ENCODE measurements at places on chromosomes 6 and 20.

DNA sequence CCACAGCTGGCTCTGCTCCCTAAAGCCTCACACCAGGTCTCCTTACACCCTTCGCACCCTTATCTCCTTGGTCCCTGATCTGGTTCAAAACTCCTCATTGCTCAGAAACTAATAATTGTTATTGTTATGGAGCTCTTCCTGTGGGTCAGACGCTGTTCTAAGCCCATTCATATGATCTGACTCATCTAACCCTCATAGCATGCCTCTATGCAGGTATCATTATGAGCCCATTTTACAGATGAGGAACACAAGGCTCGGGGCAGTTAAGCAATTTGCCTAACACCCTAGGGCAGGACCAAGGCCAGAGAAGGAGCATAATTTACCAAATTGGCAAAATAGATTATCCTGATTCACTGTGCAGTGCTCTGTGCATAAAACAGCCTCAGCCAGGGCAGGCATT is 51.8 kb upstream of the CCDC167 start:
- DNase-seq: no peak

DNA sequence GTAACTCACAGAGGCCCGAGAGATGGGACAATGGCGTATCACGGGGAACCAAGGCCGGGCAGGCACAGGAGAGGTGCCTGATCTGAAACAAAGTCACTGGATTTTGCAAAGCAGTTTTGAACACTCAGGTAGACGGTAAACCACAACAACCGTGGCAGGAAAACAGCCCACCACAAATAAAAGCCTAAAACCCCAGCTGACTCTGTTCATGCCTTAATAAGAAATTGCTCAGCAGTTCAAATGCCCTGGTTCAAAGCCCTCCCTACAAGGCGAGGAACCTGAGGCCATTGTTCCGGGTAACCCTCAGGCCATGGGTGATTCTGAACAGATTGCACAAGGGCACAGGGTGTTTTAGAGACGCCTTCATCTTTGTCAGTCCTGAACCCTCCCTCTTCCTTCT is 114.2 kb downstream of the MAP3K7 start:
- no peak for DNase-seq

DNA sequence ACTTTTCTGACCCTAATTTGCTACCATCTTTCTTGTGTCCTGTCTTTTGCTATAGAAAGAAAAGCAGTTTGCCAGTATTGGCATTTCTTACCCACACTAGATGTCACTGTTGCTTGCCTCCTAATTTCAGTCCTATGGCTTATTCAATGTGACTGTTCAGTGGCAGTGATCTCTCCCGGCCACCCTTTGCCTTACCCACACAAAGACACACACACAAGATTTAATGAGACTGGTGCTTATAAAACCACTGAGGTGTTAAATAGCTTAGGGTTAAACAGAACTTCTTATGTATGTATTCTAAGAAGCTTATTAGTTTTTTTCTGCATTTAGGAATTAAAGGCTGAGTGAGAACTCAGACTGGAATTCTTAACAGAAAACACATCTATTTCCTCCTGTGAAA is 233.6 kb upstream of the ASCC3 start:
- DNase-seq: peak; percentile 21

DNA sequence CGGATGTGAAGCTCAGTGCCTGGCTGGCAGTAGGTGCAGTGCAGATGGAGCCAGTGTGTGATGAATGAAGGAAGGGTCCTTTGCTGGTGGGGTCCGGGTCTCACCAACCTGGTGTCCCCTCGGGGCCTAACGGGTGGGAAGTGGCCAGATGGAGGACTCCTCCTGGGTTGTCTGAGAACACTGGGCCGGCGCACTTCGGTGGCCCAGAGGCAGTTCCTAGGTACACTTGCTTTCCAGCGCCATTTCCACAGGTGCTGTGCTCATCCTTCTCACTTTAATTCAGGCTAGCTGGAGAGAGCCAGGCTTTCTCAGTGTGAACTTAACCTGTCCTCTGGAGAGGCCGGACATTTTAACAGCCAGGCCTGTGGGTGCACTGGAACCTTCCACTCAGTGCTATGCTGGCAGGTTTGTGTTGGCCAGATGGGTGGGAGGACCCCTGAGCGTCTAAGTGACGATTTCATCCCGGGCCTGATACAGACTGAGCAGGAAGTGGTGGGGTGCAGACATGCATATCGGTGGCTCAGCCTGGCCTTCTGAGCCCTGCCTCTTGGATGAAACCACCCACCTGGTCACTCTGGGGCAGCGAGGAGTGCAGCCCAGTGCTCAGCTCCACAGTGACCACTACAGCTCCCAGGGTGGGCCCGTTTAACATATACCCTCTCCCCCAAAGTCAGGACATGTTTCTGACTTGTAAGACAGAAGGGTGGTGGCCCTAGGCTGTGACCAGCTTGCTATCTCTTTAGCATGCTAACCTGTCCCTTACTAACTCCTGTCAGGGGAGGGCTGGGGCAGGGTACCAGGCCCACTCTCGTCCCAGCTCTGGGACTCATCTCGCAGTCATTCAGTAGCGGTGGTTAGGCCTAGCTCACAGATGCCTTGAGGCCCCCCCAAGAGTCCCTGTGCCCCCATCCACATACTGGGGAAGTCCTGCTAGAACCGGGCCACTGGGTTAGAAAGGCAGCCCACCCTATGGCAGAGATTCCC is 8.2 kb upstream of the PYGB start:
- DNase-seq: peak; percentile 56

GRCh38 chr6:34226731-34227586 is 9.7 kb upstream of the HMGA1 start:
- DNase-seq: no peak

DNA sequence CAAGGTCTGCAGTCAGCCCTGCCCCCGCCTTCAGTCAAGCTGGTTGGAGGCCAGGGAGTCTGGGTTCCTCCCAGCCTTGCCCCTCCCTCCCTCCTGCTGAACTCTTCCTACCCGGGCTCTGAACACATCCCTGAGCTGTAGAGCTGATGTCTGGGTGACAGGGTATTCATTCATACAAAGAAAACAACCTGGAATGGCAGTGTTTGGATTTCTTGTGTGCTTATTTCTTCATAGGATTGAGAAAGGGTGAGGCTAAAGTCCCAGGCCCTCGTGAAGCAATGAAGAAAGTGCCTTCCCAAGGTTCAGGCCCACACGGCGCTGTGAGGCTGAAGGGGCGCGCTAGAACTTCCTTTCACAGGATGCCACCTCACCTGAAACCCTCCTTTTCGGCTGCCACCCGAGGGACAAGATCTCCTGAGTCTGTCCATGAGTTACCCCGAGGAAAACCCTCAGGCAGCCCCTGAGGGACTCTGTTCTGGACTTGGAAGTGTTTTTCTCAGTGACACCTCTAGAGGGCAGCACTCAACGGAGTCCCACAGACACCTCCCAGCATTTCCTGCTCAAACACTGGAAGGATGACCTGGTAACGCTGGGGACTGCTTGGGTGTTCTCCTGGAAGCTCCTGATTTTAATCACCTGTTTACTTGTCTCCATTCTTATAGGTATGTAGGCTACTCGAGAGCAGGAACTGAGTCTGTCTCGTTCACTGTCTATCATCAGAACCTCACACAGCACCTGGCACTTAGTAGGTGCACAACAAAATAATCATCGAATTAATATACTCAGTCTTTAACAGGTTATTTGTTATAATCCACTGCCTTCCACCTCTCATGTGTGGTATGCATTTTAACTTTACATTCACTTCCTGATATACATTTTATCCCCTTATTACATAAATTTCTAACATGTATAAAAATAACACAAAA is 11.8 kb upstream of the GSTA1 start:
- DNase-seq: peak; percentile 33

- DNase-seq: no peak
These were observed 106.3 kb upstream of the RIPOR2 start for GRCh38 chr6:25042036-25042521.

GRCh38 chr6:43869079-43869710 is 99.2 kb downstream of the VEGFA start:
- DNase-seq: no peak

DNA sequence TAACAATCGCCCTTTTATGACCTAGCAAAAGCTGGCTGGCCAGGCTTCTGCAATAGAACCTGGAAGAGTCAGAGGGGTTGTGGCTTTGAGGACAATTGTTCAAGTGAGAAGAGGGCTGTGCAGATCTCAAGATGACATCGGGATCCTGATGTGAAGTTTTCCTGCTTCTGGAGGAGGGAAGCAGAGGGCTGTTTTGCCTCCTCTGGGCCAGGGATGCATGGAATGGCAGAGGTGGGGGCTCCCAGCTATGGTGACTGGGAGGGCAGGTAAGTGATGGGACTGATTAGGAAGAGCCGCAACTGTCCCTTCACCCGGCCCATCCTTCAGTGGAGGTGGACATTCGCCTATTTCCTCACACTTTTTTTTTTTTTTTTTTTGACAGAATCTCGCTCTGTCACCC is 43.4 kb upstream of the BLCAP start:
- DNase-seq: no peak

DNA sequence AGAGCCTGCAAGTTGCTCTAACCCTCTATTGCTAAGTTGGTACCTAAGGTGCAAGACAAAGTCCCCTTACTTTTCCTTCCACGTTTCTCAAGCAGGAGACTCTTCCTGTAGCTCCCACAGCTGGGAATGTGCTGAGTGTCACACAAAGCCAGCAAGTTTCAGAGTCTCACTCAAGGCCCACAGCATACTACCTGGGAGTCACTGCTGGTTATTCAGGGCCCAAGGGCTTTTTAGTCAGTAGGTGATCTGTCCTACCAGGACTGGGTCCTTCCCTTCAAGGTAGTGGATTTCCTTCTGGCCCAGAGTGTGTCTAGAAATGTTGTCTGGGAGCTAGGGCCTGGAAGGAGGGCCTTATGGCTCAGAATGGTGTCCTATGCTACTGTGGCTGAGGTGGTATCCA is 261.9 kb upstream of the CITED2 start:
- DNase-seq: no peak

- DNase-seq: no peak
These were observed 138.7 kb upstream of the SASH1 start for GRCh38 chr6:148203970-148204369.

GRCh38 chr20:43721097-43721428 is 5.7 kb downstream of the GTSF1L start:
- DNase-seq: no peak

- no peak for DNase-seq
These were observed 233.6 kb upstream of the MAP3K7 start for GRCh38 chr6:90820436-90820835.

DNA sequence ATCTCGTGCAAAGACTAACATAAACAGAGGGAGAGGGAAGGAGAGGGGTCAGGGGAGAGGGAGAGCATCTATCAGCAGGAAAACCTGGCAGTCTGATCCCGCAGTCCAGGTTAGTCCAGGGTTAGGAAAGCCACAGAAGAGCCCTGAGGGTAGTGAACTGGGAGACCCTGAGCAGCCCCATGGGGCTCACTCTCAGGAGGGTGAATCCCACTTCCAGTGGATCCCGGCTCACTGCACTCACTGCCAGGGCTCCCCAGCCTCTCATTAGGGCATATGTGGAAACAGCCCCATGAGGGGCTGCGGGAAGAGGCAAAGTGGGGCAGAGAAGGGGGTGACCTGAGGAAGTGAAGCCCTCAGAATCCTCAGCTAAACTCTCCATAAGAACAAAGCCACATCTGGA is 329.9 kb downstream of the UBE3D start:
- no peak for DNase-seq

DNA sequence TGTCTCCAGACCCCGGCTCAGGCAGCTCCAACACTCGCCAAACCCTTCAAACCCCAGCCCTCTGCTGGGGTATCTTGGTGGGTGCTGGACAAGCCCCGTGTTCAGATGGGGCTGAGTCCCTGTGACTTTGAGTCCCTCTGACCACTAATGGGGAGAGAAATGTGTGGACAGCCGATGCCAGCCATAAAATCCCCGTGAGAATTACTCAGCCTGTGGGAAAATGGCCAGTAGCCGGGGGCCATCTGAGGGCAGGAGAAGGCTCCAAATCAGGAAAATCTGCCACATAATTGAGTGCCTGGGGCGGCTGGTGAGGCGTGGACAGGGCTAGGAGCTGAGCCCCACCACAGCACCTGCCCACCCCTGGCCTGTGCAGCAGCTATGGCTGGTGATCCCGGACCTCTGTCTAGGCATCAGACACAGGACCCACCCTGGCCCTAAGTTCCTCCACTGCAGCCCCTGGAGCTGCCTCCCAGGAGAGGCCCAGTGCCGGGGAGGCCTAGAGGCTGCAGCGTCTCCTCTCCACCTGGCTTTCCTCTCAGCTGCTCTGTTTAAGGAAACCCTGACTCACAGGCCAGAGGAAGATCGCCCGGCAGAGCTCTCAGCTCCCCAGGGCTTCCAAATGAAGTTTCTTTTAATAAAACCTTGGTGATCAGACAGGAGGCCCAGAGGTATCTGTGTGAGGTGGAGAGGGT is 53.7 kb upstream of the SLCO4A1 start:
- DNase-seq: no peak

DNA sequence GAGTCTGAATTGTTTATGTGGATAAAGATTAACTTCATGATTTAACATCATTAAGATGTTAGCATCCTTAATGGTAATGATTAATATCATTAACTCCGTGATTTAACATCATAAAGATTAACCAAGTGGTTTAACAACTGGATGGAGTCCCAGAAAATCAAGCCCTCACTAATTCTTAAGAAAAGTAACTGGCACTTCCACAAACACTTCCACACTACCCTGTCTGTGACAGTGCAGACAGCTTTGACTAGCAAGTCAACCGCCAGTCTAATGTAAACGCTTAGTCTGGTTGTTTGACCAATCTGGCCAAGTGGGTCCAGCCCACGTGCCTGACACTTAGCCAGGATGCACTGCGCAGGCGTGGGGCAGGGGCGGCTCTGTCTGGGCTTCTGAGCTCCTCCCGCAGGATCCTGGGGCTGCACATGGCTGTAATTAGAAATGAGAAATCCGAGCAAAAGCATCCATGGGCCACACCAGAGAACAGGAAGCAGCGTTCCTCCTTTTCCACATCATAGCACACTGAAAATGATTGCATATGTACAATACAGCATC is 424.2 kb downstream of the FOXA2 start:
- no peak for DNase-seq

Data from RCC 7860 (cell line).